ENCODE measurements at places on chromosomes 6 and 20. TPM values are rescaled to one million over a fixed set of nuclear protein-coding genes. Genes with fewer than 3 reads are reported as not detected.

- H3K36me3 ChIP-seq = no peaks in the 10 kb centered on the region
- H3K4me3 ChIP-seq = no peak overlapping the region
- H3K4me1 ChIP-seq = no peaks in the 10 kb centered on the region
- no peaks in the 10 kb centered on the region for H3K27me3 ChIP-seq
- DNase-seq = no peak
Measured at GRCh38 chr6:106244931-106245330, 80.6 kb downstream of the ATG5 start.

- H3K27me3 ChIP-seq = no peaks in the 10 kb centered on the region
- no peak overlapping the region for H3K4me3 ChIP-seq
- peak overlapping the region; percentile 29 for H3K27ac ChIP-seq
- peak; percentile 91 for DNase-seq
- peaks cover 3% of the 10 kb centered on the region for H3K4me1 ChIP-seq
Measured at GRCh38 chr6:143283887-143284645, 166.4 kb downstream of the ADAT2 start.

DNA sequence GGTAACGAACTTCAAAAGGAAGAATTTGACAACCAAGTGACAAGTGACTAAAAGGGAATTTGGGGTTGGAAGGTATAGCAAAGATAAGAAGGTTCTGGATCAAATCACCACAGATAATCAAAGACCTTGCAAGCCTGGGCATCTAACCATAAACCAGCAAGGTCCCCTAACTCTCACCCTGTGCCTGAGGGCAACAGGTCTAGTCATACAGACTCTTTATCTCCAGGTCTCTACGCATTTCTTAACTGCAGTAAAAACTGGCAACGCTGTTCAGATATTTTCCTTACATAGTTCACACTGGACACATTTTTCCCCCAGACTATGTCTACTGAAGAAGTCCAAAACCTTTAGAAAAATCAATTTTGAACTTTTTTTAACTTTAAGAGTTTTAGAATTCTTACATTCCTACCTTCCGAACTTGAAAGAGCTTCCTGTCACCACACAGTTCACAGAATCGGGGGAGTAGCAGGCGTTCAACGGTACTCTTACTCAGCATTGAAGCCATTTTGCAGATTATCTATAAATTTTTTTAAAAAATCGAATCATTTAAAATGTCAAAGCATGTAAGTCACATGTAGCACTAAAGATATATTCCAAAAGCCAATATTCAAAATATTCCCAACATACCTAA lies 23.0 kb upstream of the ANKRD60 start:
- H3K27me3 ChIP-seq = no peaks in the 10 kb centered on the region
- H3K4me1 ChIP-seq = no peaks in the 10 kb centered on the region
- H3K27ac ChIP-seq = no peak overlapping the region
- H3K4me3 ChIP-seq = no peak overlapping the region
- peaks cover 22% of the 10 kb centered on the region for H3K36me3 ChIP-seq

GRCh38 chr6:32462609-32463008 lies 22.9 kb downstream of the HLA-DRA start:
- H3K36me3 ChIP-seq = no peaks in the 10 kb centered on the region
- H3K4me1 ChIP-seq = no peaks in the 10 kb centered on the region

DNA sequence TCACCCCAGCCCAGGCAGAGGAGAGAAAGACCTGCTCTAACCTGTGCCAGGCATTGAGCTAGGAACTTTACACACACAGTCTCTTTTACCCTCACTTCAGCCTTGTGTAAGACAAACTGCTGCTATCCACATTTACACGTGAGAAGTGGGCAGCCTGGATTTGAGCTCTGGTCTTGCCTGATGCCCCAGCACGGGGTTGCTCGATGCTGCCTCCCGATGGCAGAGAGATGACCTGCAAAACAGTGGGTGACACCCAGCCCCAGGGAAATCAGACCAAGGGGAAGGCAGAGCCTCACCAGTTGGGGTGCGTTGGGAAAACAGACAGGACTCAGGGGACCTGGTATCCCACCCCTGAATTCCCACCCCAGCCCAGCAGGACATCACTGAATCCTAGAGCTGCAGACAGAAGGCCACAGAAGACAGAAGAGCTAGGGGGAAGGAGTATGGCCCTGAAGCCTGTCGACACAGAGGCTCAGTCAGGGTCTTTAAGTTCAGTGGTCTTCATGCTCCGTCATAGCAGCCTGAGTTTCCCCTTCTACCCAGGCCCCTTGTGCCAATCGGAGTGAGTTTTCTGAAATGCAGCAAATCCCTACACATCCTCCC lies 990 bp downstream of the BPI start:
- no peak overlapping the region for H3K4me3 ChIP-seq
- no peaks in the 10 kb centered on the region for H3K36me3 ChIP-seq
- H3K4me1 ChIP-seq = peaks cover 7% of the 10 kb centered on the region
- no peak overlapping the region for H3K27ac ChIP-seq

- H3K27ac ChIP-seq = no peak overlapping the region
- H3K27me3 ChIP-seq = peaks cover under 1% of the 10 kb centered on the region
Measured at GRCh38 chr6:36967301-36967700, 12.8 kb downstream of the PI16 start.

- H3K27ac ChIP-seq = peak overlapping the region; percentile 65
- H3K4me1 ChIP-seq = peaks cover 13% of the 10 kb centered on the region
- H3K27me3 ChIP-seq = no peaks in the 10 kb centered on the region
- DNase-seq = peak; percentile 93
- H3K4me3 ChIP-seq = no peak overlapping the region
Measured at GRCh38 chr6:34491091-34491430, 25.2 kb downstream of the PACSIN1 start.

GRCh38 chr6:95784019-95784418 lies 206.7 kb downstream of the MANEA start:
- no peak for DNase-seq
- H3K4me3 ChIP-seq = no peak overlapping the region
- H3K27me3 ChIP-seq = no peaks in the 10 kb centered on the region
- H3K36me3 ChIP-seq = no peaks in the 10 kb centered on the region
- no peak overlapping the region for H3K27ac ChIP-seq

Gene SOBP
- total RNA-seq = 13.6 TPM

Gene DAAM2
- total RNA-seq = 25.8 TPM

Gene TMEM200A
- 9.2 TPM for total RNA-seq

Gene SEMG1
- not detected for total RNA-seq

Data from muscle of leg (tissue), 16 donors.